ENCODE measurements at places on chromosomes 12 and 14.

DNA sequence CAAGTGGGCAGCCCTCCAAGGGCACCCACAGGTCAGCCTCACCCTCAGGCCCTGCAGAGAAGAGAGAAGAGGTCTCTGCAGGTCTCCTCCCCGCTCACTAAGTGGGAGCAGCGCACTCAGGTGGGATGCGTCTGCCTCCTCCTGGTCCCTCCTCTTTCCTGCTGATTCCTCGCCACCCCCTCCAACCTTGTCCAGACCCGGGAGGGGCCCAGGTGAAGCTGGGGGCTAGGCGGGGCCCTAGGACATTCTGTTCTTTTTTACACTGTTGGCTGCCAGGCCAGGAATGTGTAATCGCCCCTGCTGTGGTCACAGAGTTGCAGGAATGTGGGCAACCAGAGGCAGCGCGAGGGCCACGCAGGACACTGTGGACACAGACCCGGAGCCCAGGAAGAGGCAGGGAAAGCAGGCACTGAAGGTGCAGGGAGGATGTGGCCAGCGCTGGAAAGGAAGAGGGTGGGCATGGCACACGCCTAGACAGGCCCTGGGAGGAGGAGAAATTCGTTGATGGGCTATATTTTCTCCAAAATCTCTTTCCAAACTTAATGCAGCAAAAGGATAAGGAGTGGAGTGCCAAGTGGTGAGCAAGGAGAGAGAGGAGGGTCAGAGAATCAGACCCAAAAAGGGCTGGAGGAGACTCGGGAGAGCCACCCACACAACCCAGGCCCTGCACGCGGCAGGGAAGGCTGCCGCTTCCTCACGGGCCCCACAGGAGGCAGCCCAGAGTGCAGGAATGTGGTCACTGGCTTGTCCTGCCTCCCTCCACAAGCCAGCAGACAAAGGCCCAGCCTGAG lies 911 bp upstream of the SCNN1A start:
- peak; percentile 47 for DNase-seq

GRCh38 chr14:101709533-101709881 lies 52.0 kb upstream of the PPP2R5C start:
- no peak for DNase-seq

DNA sequence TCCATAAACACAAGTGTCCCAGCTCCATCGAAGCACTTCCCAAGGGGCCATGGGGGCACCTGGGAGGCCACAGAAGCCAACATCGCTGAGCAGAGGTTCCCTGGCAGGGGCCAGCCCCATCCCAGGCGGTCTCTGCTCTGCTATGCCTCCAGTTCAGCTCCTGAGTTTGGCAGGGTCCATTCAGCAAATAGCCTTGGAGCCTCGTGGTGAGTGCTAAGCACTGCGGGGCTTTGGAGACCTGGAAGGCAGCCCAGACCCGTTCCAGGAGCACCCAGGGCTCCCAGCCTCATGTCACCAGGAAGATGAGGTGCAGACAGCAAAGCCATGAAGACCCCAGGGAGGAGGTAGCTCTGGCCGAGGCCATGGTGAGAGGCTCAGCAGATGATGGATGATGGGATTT lies 109.5 kb downstream of the LGMN start:
- DNase-seq: no peak

GRCh38 chr12:32115404-32116104 lies 8.9 kb downstream of the BICD1 start:
- no peak for DNase-seq

GRCh38 chr12:116066381-116067230 lies 210.9 kb downstream of the MED13L start:
- DNase-seq: peak; percentile 23

DNA sequence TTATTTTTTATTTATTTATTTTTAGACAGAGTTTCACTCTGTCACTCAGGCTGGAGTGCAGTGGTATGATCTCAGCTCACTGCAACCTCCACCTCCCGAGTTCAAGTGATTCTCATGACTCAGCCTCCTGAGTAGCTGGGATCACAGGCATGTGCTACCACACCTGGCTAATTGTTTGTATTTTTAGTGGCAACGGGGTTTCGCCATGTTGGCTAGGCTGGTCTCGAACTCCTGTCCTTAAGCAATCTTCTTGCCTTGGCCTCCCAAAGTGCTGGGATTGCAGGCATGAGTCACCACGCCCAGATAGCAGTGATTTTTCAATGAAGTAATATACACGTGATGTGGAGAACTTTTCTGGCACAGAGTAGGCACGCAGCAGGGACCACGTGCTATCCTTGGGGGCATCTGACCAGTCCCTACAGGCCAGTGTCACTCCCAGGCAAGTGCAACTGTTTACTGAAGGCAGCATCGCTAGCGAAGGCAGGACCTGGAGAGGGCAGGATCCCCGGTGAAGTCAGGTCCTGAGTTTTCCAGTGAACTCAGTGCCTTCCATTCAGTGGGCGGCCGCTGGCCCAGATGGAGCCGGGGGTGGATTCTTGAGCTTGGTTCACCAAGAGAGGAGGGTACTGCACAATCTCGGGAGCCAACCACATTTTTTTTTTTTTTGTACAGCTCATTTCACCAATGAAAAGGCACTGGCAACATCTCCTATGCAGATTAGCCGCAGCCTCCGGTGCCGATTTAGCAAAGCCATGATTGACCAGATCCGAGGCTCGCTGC lies 11.1 kb upstream of the CLMN start:
- DNase-seq: no peak

GRCh38 chr12:92537290-92537960 lies 165.4 kb upstream of the PLEKHG7 start:
- no peak for DNase-seq

DNA sequence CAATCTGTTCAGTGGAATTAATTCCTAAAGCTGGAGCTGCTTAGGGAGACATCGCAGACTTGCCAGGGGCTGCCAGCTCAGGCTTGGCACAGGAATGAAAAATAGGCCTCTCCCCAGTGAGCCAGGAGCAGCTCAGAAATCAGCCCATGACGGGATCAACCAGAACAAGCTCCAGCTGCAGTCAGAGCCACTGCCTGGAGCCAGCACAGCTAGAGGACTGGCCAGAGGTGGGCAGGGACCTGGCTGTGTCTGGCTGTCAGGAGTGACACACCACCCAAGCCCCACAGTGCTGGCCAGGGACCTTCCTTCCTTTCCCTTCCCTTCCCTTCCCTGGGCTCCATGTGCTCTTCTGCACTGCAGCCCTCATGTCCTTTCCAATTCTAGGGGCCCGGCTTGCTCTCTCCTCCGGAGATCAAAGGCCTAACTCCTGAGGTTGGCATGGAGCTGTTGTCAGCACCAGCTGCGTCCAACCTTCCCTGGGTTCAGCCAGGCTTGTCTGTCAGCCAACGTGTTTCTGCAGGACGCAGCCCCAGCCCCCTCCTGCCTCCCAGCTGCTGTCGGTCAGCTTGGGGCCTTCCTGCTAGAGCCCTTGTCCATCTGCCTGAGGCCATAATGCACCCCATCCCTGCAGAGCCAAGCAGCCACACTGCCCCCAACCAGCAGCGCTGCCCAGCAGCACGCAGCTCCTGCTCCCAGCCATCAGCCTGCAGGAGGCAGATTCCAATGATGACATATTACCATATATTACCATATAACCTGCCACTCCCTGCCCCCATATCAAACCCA lies 149.3 kb downstream of the CALM1 start:
- DNase-seq: no peak

GRCh38 chr12:82415402-82415801 lies 57.1 kb downstream of the METTL25 start:
- no peak for DNase-seq

DNA sequence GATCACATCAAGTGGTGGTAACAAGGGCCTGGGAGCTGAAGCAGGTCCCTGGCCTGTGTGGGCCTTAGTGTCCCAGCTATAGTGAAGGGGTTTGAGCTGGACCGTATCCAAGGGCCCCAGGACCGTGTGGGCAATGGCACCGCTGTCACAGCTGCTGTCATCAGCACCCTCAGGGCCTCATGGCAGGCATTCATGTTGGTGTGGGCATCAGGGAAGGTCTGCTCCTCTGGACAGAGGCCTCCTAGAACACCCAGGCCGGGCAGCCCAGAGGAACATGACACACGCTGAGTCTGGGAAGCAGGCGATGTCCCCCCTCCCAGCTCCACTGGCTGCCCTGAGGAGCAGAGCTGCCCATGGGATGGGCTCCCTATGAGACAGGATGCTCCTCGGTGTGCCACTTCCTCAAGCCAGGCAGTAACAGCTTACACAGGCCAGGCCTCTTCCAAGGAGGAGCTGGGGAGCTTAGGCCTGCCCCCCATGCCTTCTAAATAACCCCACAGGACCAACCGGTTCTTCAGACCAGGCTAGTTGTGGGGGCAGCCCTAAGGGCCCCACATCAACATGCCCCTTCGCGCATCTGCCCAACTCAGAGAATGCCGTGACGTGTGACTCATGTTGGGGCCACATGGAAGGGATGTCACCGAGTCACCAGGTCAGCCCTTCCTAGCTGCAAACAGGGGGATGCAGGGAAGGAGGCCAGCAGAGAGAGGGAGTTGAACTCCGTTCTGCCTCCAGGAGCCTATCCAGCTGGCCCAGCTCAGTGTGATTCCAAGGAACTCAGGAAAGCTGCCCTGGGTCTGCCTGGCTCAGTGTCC lies 80.4 kb downstream of the PITPNM2 start:
- DNase-seq: no peak
